Stimulated activated CD4-positive, alpha-beta T cell treated with anti-CD3 and anti-CD28 coated beads, Interleukin-2, amount 100 ng/mL, for 24 hours (primary cell): ENCODE measurements at places on chromosomes 7 and 10.
A peak's percentile ranks its signal among the peaks of the same experiment; 100 is the strongest.

GRCh38 chr7:149209518-149210269 lies 14.3 kb downstream of the ZNF282 start:
- DNase-seq: peak; percentile 84

DNA sequence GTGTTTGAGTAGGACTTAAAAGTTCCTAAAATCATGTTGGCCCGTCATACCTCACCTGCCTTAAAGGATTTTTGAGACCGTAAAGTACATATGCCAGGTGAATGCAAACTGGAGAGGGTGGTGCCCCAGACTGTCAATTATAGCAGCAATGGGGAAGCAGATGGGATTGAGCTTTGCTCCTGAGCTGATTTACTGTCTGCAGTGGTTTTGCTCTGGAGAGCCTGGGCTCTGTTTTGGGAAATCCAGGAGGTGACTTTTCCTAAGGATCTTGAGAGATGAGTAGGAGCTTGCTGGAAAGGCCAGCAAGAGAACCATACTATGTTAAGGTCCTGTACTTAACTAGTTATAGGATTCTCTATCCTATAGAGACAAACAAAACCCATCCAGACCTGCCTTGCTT lies 43.0 kb downstream of the COL13A1 start:
- DNase-seq: no peak

- no peak for DNase-seq
Observed at GRCh38 chr7:69663911-69664832, 65.9 kb downstream of the AUTS2 start.

GRCh38 chr10:7159928-7160327 lies 250.9 kb downstream of the SFMBT2 start:
- no peak for DNase-seq

DNA sequence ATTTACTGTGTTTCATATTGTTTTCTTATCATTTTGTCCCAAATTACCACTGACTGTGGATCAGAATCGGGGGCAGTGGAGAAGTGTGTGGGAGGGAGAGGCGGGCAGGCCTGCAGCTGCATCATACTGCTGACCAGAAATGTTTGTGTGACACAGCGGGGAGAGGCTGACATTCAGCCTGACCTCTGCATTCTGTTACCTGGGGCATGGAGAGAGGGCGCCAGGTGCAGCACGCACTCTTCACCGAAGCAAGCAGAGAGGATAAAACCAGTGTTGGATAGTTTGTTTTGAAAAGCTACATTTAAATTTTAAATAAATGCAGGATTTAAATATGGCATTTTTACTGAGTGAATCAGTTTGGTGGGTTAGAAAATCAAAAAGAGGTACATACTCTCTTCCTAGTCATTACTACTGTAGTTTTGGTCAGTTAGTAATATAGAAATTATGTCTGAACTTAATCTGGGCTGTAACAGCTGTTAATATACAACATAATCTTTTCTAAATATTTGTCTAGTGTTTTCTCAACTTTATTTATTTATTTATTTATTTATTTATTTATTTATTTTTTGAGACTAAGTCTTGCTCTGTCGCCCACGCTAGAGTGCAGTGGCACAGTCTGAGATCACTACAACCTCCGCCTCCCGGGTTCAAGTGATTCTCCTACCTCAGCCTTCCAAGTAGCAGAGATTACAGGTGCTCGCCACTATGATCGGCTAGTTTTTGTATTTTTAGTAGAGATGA lies 8.8 kb upstream of the STMP1 start:
- no peak for DNase-seq

GRCh38 chr7:277228-277627 lies 12.7 kb upstream of the FOXL3 start:
- DNase-seq: no peak
